ENCODE measurements at places on chromosomes 6 and 20.
A peak's percentile ranks its signal among the peaks of the same experiment; 100 is the strongest.

- no peak for DNase-seq
Observed at GRCh38 chr20:24033151-24033550, 44.6 kb upstream of the GGTLC1 start.

DNA sequence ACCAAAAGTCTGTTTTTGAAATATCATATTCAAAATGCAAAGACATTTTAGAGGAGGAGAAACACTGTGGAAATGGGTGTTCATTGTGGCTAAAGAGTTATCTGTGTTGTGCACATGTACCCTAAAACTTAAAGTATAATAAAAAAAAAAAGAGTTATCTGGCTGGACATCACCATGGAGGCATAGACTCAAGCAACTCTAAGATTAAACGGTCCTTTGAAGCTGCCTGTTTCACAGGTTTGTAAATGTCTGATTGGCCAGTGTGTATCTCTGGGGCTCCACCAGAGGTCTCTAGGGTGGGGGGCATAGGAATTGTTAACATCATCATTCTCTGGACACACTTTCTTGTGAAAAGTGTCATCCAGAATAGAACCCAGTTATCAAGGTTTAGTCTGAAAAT, 39.2 kb downstream of the TSPYL4 start:
- DNase-seq: no peak

- no peak for DNase-seq
Observed at GRCh38 chr6:45781890-45782289, 233.8 kb downstream of the CLIC5 start.

DNA sequence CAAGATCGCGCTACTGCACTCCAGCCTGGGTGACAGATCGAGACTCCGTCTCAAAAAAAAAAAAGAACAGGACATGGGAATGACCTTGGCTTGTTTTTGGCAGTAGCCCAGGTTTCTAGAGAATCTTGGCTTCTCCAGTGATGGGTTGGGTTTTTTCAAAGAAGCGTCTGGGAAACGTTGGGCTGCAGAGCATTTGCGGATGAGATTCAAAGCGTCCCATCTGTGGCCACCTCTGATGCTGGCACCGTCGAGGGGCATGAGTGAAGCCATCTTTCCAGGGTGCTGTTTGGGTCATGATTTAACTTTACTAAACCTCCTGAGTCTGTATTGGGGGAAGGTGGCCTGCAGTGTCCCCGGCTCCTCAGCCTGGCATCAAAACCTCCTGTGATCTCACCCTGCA, 43.2 kb upstream of the SRF start:
- no peak for DNase-seq

DNA sequence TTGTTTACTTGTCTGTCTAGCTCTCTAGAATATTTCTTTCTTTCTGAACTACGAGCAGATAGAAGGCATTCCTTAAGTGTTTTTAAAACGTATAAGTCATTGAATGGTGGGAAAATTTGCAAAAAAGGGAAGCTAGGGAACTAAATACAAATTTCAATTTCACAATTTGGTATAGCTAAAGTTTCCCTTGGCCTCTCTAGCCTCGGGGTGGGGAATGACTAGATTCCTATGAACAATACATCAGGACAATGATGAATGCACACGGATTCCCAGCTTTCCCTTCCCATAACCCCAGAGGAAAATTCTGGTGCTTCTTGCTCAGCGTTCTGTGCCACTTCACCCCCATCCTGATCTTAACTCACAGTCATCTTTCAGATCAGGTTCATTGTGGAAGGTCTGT, 113.3 kb upstream of the ASF1A start:
- DNase-seq: no peak

DNA sequence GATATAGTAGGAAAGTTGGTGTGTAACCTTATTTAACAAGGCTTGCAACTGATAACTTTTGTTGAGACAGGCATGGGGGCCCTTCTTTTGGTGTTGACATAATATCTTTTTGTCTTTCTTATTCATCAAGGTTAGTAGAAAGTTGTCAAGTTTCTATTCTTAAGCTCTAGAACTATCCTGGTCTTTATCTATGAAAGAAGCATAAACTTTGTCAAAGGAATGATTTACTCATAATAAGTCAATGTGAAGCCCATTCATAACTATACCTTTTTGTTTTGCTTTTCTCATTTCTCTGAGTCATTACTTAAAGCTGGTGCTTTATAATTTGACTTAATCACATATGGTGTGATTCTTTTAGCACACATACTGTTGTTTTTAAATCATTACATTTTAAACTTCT, 312.4 kb downstream of the UTRN start:
- DNase-seq: no peak

DNA sequence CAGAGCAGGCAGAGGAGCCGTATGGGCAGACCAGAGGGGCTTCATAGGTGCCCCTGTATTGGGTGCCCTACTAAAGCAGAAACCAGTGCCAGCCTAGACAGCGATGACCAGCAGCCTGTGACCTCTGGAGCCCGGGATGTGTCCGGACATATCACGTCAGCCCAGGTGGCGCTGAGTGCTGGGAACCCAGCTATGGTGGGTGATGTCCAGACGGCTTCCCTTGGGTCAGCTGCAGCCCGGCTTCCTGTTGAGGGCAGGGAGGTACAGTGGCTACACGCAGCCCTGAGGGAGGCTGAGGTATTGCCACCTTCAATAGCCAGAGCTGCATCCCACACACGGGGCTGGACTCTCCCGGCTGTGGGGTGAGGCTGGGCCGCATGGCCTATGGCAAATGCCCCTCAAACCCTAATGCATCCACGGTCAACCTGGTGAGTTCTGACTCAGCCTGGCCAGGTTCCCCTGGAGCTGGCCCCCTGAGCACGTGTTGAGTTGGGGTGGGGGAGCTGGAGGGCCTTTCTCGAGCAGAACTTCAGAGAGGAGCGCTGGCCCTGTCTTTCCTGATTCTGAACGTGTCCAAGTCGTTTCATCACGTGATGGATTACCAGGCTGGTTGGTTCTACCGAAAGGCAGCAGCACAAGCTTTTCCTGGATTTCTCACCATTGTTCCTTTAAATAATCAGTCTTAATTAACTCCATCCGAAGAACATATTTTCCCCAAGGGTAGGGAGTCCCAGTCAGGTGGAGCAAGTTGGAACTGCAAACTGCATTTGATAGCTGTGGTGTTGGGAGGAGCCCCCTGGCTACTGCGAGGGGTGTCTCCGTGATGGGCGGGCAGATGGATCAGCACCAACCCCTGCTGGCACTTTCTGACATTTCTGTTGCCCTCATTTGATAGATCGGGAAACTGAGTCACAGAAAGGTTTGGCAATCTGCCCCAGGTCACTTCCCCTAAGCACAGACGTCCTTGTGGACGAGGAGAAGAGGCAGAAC, 7.1 kb upstream of the MYT1 start:
- DNase-seq: no peak

DNA sequence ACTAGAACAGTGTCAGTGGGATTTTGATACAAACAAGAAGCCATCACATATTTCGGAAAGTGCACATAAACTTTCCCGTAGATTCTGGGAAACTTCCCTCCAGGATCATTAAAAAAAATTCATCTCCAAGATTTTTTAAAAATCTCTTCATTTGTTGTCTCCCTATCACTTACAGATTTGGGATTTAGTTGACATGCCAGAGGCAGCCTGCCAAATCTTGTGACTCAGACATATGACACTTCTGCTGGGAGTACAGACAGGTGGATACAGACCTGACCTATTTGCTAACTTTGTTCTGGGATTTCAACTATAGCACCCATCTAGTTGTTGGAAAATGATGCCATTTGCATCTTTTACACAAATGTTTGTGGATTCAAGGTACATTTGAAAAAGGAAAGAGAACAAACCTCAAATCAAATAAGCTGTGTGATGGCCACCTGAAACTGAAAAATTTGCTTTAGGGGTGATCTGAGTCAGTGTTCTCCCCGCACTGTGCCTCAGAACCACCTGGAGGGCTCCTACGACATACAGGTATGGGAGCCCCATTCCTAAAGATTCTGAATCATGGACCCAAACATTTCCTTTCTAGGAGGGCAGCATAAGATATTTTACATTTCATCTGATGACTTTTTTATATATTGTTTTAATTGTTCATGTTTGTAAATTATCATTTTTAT, 21.9 kb upstream of the CD2AP start:
- no peak for DNase-seq

DNA sequence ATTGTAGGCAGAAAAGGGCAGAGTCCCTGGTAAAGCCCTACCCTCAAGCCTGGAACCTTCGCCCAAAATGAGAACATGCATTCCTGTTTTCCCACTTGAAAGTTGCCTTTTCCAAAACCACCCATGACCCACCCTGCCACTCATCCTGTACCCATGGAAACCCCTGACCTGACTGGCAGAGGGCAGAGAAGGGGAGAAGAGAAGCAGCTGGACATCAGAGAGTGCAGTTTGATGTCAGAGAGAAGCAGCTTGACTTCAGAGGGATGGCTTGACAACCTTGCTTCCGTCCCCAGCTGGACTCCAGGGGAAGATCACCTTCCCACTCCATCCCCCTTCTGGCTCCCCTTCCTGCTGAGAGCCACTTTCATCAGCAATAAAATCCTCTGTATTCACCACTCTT, 123.6 kb upstream of the SHLD1 start:
- no peak for DNase-seq

- no peak for DNase-seq
Observed at GRCh38 chr6:152341596-152341995, 295.6 kb downstream of the SYNE1 start.

DNA sequence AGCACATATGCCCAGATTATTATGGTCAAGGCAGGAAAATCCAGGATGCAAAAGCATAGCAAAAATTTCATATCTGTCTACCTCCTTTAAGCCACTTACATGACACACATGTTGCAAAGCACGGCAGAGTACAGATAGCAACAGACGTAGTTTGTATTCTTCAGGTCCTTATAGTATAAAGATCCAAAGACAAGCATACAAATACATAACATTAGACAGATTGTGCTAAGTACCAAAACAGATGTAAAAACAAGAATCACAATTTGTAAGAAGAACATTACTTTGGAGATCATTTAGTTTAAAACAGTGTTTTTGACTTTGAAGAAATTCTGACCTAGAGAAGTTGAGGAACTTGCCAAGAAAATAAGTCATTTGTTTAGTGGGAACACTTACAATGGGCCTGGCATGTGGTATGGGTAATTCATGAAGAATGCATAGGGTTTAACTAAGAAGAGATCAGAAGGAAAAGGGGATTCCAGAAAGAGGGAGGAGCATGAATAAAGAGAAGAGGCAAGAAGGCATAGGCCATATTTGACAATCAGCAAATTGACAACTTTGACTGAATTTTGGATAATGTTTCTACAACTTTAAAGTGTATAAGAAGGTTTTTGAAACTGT, 30.6 kb upstream of the LMBRD1 start:
- DNase-seq: no peak

- DNase-seq: no peak
Observed at GRCh38 chr6:25630508-25631278, 21.3 kb upstream of the SCGN start.

DNA sequence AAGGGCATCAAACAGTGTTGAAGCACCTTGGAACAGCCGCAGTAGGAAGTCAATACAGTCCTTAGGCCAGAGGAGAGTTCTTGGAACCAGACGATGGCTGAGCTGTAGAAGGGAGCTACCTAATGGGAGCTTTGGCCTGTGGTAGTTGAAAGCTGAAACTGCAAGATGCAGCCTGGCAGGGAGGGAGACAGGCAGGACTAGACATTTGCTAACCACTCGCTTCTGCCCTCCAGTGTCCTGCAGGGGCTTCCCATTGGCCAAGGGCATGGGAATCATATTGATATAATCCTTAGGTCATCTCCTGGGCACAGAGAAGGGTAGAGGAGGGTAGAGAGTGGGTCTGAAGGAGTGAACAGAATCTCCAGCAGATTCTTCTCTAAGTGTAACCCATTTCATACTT, 60.4 kb downstream of the TPD52L1 start:
- no peak for DNase-seq

DNA sequence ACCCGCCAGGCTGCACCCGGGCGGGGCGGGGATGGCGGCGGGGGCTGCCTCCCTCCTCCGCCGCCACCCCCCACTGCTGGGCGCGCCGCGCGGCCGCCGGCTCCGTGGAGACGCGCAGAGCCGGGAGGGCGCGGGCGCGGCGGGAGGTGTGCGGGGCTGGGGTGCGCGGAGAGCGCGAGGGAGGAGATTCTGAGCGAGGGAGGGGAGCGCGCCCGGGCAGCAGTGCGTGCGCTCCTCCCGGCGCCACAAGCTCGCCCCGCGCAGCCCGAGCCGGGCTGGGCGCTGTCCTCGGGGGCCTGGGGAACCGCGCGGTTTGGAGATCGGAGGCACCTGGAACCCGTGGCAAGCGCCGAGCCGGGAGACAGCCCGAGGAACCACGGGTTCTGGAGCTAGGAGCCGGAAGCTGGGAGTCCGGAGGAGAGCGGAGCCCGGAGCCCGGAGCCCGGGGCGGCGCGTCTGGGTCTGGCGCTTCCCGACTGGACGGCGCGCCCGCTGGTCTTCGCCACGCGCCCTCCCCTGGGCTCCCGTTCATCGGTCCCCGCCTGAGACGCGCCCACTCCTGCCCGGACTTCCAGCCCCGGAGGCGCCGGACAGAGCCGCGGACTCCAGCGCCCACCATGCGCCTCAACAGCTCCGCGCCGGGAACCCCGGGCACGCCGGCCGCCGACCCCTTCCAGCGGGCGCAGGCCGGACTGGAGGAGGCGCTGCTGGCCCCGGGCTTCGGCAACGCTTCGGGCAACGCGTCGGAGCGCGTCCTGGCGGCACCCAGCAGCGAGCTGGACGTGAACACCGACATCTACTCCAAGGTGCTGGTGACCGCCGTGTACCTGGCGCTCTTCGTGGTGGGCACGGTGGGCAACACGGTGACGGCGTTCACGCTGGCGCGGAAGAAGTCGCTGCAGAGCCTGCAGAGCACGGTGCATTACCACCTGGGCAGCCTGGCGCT, at the start of gene NTSR1:
NTSR1 (plus strand) TSS at position 246 of the 946 bp plus-strand sequence; CDS start at position 618, 372 bp downstream.
- DNase-seq: no peak

- DNase-seq: peak; percentile 11
Observed at GRCh38 chr20:63963784-63964301, 5.9 kb downstream of the ZNF512B start.

DNA sequence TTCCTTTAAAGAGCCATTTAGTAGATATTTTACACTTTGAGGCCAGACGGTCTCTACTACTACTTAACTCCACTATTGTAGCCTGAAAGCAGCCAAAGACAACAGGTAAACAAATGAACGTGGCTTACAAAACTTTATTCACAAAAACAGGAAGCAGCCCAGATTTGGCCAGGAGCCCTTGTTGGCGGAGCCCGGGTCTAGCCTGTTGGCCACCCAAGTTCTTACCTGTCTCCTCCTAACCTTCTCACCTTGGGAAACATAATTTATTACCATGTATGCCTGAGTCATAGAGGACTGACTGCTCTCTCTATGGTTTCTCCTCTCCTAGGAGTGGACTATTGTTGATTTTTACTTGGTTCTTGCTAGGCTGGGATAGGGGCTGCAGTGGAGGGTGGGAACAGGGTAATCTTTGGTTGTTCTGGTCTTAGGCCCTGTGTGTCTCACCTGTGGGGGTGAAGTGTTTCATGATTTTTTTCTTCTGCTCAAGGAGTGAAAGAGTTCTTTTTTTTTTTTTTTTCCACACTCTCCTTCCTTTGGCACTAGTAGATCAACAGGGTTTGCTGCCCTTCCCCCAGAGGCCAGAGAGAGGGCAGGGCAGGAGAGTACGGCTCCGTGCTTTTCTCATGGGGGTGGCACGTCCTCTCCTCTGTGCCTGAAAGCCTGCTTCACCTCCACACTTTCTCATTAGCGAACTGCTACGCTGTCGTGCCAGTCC, 90.0 kb downstream of the RPP40 start:
- DNase-seq: no peak
